ENCODE measurements at places on chromosomes 2 and 18.

DNA sequence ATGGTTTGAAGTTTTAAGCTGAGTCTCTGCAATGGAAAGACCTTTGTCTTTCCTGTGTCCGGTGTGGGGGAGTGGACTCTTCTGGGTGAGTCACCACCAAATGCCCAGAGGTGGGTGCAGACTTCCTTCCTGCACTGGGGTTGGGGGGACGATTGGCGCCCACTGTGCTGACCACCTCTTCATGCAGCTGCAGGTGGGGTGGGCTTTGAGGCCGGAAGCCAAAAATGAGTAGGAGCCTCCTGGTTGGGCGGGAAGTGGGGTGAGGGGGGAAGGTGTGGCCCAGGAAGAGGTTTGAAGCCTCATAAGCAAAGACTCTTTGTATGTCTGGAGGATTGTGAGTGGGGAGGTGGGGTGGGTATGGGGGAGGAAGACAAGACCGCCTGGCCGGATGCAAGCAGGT lies 27.6 kb downstream of the PAX8 start:
- no peak for DNase-seq

GRCh38 chr2:44969936-44970335 lies 28.4 kb downstream of the SIX3 start:
- no peak for DNase-seq

GRCh38 chr18:2654928-2655177 lies 673 bp upstream of the SMCHD1 start:
- DNase-seq, result no peak

- DNase-seq, result no peak
Observed at GRCh38 chr18:46953195-46953594, 35.8 kb downstream of the KATNAL2 start.

GRCh38 chr2:223487214-223487846 lies 114.8 kb downstream of the SCG2 start:
- no peak for DNase-seq

DNA sequence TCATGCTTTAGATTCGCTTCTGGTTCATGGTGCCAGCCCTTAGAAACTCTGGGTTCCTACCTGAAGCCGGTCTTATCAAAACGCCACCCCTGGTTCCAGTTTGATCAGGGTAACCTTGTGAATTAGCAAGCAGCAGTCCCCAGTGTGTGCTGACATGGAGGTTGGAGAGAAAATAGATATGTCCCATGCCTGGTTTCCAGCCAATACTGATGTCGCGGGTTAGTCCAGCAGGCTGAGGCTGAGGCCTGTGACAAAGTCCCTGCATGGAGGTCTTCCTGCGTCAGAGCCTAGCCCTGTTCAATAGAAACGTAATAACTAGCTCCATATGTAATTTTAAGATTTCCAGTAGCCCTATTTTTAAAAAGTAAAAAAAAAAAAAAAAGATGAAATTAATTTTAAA lies 28.2 kb downstream of the LPIN1 start:
- DNase-seq, result no peak

- no peak for DNase-seq
Observed at GRCh38 chr2:46302005-46302695, 4.9 kb downstream of the EPAS1 start.

DNA sequence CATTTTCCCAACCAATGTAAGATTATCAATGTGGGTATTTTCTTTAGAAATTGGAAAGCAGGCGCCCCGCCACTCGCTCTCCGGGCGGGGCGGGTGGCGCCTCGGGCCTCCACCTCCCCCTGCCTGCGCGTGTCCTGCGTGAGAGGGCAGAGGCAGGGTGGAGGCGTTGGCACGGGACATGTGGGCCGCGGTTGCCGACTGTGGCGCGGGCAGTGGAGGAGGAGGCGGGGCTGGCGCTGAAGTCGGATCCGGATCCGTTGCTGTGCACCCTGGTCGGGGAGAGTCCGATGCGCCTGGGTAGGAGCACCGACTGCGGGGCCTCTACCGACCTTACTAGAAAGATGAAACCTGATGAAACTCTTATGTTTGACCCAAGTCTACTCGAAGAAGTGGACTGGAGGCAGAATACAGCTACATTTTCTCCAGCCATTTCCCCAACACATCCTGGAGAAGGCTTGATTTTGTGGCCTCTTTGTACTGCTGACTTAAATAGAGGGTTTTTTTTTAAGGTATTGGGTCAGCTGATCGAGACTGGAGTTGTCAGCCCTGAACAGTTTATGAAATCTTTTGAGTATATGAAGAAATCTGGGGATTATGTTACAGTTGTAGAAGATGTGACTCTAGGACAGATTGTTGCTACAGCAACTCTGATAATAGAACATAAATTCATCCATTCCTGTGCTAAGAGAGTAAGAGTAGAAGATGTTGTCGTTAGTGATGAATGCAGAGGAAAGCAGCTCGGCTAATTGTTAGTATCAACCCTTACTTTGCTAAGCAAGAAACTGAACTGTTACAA lies 37.9 kb downstream of the PMS1 start:
- DNase-seq, result peak; percentile 55

DNA sequence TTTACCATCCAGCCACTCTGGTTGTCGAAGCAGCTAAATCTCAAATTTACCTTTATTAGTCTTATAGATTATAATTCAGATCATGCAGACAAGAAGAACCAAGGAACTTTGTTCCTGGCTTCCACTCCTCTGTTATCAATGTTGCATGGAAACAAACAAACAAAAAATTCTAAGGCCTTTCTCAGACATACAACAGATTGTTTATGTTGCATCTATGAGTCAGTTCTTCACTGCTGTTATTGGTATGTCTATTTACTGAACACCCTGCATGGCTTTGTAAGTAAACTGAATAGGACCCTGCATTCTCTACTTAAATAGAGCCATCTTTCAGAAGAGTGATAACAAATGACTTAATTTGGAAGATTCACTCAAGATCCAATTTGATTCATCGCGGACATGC lies 1.6 kb upstream of the ANKRD44 start:
- no peak for DNase-seq

DNA sequence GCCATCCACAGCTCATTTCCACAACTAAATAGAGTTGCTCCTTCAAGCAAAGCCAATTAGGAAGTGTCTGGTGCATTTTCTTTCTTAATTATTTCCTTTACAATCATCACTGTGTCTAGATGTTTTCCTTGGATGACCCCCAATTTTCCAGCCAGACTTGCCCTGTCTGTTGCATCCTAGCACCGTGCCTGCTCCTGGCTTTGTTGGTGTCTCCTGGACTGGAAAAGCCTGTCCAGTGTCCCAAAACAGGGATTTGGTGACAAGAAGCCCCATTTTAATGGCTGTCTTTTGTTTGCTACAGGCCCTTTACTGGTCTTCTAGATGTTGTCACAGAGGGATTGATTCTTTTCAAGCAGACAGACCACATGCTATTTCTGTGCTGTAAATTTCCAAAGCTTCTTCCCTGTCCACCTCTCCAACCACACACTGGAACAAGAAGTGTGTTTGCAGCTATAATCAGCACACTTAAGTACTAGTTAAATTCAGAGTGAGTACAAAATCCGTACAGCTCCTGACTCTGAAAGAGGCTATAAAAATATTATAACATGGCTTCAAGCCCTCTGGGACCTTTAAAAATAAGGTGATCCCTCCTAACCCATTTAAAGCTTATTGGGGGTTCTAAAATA lies 38.4 kb downstream of the RNF144A start:
- DNase-seq, result peak; percentile 10

- DNase-seq, result no peak
Observed at GRCh38 chr2:238563551-238563950, 136.8 kb downstream of the ASB1 start.

All from fibroblast of skin of right biceps (primary cell).